ENCODE measurements at places on chromosomes 13 and 19. TPM values are rescaled to one million over a fixed set of nuclear protein-coding genes. Genes with fewer than 3 reads are reported as not detected.

Gene INSL3
- not detected for total RNA-seq

Gene ELSPBP1
- total RNA-seq: not detected

Gene ZNF66
- total RNA-seq: 2.9 TPM

Gene SIGLECL1
- total RNA-seq: not detected

Gene LYPD4
- total RNA-seq: not detected

Gene ERFL
- 0.37 TPM for total RNA-seq

Gene CYSLTR2
- total RNA-seq: not detected

Gene KLC3
- total RNA-seq: 2.3 TPM

Gene SULT2A1
- total RNA-seq: not detected

DNA sequence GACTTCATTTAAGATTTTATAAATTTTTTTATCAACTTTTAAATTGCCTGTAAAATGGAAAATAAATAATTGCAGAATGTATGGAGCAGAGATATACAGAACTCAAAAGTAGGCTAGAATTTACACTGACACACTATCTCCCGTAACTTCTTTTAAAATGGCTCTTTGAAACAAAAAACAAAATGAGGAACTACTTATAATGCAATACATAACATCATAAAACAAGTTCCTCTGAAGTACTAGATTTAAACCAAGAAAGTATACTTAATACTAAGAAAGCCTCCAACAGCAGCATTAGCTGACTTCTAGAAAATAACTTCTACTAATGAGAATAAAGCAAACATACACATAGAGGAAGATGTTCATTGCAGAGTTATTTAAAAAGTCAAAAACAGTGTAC is 17.0 kb downstream of the RBM26 start:
- DNase-seq: no peak

- no peak for DNase-seq
Observed at GRCh38 chr19:17109962-17110598, 34.5 kb downstream of the MYO9B start.

DNA sequence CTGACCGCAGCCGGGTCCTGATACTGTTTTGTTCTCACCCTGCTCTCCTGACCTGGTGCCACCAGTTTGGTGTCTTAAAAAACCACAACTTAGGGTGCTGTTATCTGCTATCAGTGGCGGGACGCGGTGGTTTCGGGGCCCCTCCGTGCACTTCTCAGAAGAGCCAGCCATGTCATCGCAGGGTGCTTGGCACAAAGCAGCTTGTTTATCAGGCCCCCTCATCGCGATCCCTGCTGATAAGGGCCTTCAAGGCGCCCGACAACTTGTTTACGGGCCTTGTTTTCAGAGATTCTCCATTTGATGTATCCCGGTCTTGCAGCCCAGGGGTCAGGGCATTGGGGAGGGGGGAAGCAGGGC is 58.1 kb upstream of the KLF2 start:
- DNase-seq: no peak

DNA sequence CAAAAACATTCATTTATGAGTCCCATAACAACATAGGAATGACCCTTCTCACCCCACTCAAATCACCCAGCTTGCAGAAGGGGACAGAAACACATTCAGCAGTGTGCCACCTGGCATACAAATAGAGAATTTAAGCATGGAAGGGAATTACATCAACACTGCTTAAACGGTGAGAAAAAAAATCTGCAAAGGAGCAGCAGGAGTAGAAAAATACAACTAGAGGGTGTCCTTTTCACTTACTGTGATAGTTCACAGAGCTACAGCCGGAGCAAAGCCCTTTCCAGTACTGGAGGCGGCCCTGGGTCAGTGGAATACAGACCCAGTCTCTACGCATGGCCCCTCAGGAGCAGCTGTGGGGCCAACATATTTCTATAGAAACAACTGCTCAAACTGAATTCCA is 764.3 kb upstream of the ARGLU1 start:
- DNase-seq: no peak

DNA sequence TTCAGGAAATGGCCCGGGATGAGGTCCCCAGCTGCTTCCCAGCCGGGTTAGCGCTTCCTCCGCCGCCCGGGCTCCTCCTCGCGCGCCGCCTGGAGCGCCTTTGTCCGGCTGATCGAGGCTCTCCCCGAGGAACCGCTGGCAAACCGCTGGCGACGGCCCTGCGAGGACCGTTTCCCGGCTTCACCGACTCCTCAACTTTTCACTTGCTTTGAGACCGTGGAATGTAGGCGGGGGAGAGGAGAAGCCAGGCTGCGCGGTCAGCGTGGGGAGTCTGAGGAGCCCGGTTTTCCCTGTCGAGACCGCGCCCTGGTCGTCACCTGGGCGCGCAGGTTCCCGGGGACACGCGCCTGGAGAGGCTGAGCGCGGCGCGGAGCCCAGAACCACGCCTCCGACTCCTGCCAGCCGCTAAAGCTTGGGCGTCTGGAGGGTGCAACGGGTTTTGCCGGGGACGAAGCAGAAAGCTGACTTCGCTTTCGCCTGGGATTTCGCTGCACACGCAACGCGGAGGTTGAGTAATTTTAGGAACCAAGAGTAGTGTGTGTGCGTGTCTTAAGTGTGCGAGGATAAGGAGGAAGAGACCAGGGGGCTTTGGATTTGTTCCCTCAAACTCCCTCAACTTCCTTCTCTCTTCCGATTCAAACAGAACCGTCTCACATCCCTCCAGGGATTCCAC is 7.3 kb upstream of the DGKH start:
- DNase-seq: no peak

DNA sequence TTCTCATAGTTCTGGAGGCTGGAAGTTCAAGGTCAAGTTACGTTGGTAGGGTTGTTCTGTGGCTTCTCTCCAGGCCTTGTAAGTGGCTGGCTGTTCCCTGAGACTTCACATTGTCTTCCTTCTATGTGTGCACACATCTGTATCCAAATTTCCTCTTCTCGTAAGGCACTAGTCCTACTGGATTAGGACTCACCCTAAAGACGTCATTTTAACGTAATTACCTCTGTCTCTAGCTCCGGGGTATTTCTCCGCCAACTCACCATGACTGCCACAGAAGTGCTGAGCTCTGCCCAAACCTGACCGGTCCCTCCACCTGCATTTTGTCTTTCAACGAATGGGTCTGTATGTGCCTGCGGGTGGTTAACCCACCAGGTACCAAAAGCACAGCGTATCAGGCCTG is 8.7 kb upstream of the SYDE1 start:
- DNase-seq: no peak

DNA sequence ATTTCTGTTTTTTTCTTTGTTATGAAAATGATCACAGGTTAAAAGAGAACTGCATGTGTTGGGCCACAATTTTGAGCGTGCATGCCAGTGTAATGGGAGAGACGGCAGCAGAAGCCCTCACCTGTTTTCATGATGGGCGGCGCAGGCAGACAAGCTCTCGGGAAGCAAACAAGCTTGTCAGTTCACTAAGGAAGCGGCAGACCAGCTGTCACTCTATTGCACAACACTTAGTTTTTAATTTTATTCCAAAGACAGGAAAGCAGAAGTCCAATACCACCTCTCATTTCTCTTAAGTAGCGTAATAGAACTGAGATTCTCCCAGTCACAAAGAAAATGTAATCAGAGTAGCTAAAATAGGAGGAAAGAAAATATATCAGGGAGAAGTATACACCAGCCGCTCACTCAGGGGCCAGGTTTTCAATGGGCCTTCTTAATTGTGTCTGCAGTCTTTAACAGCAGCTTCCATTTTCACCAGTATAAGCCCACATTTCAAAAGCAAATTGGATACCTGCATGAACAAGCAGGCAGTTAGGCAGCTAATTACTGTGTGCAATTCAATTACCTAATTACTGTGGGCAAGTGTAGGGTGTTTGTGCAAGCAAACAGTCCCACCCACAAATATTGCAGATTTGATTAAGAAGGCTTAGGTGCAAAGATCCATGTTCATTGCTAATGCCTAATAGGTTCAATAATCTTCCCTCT is 711.4 kb downstream of the DIAPH3 start:
- DNase-seq: no peak

GRCh38 chr13:109275139-109275745 is 511.1 kb downstream of the IRS2 start:
- DNase-seq: no peak

DNA sequence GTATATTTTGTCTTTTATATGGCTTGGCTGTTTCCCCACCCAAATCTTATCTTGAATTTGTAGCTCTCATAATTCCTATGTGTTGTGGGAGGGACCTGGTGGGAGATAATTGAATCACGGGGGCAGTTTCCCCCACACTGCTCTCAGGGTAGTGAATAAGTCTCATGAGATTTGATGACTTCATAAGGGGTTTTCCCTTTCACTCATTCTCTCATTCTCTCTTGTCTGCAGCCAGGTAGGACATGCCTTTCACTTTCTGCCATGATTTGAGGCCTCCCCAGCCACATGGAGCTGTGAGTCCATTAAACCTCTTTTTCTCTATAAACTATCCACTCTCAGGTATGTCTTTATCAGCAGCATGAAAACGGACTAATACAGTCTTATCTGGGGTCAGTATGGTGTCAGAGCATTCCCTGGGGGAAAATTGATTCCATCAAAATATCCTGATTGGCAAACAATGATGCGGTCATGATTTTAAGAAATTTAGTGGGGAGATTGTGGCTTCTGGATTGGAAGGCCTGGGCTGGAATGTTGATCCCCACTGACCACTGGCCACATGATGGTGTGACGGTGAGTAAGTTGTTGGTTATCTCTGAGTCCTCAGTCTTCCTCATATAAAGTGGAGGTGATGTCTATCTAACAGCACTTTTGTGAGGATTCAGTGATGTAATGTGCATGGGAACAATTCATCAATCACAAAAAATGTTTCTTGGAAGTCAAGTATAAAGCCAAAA is 27.5 kb upstream of the ANKRD10 start:
- DNase-seq: no peak

- DNase-seq: no peak
Observed at GRCh38 chr19:2181633-2181997, 17.9 kb downstream of the DOT1L start.

GRCh38 chr13:59408738-59409137 is 755.0 kb downstream of the DIAPH3 start:
- no peak for DNase-seq

DNA sequence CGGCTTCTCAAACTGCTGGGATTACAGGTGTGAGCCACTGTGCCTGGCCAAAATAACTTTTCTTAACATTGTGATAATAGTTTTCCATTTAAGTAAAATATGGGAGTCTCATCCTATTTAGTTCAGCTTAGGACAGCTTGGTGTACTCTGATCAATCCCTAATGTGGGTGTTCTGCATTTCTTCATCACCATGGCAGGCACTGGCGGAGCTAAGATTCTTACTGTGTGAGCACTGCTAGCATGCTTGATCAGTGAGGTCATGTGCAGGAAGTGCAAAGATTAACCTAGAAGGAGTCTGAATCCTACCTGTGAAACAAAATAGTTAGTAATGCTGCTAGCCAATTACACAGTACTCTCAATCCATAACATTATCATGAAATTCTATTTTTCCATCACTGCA is 1684.2 kb upstream of the SLC10A2 start:
- no peak for DNase-seq

DNA sequence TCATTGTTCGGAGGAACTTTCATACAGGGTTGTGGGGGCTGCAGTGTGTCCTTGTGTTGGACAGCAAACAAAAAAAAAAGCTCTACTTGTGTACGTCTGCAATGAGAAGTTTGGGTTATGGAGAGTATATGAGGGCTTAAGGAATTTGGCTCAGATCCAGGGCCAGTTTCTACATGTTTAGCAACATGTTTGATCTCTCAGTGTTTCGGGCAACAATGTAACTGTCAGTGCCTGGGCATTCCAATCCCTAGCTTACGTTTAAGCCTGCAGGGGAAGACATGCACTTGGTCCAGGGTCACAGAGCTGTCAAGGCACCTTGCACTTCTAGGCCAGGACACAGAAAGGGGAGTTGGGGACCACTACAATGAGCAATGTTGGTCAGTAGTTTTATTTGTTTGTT is 13.9 kb downstream of the ZNF543 start:
- no peak for DNase-seq

GRCh38 chr19:9128171-9128570 is 1.4 kb upstream of the OR7G3 start:
- DNase-seq: no peak

DNA sequence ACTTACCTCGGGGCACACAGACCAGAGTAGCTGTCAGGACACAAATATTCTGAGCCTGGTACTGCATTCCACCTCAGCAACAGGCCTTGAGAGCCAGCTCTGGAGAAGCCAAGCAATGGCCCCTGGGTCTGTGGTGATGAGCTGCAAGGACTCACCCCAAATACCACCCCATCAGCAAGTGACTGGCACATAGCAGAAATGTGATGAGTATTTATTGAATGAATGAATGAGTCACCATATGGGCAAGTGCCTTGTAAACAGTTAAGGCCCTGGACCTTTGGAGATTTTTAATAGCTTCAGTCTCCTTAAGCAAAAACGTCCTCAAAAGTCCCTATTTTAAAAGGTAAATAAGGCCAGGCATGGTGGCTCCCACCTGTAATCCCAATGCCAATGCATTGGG is 18.2 kb downstream of the GSX1 start:
- DNase-seq: no peak

- peak; percentile 98 for DNase-seq
Observed at GRCh38 chr19:6765738-6766356, 1.4 kb downstream of the SH2D3A start.

GRCh38 chr13:82963226-82964099 is 918.8 kb downstream of the SLITRK1 start:
- no peak for DNase-seq

- no peak for DNase-seq
Observed at GRCh38 chr13:103759361-103759760, 693.1 kb upstream of the SLC10A2 start.

DNA sequence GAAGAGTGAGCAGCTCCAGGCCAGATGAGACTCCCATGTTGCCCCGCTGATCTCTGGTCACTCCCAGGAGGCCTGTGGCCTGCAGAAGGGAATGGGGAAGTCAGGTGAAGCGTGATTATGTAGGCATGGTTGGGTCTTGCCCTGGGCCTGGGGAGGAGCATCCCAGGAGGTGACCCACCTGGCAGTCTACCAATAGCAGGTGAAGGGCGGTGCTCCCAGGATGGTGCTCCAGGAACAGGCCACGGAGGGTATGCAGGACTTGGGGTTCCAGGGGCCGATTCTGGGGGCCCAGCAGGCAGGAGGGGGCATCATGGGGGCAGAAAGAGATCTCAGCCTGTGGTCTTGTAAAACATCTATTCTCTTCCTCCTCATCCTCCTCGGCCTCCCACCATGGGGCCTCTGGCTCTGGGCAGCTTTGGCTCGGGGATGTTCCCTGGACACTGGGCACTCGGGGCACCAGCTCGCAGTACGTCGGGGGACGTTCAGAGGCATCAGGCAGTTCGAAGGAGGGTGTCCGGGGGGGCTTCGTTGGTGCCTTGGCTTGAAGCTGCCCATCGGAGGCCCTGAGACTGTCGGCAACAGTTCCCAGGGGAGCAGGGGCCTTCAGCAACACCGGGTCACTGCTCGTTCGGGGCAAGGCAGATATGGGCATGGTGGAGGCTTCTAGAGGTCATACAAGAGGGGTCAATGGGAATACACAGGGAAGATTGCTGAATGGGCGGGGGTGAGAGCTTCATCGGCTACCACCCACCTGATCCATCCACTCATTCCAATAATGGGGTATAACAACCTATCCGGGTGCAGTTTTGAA is 12.4 kb downstream of the SH2D3A start:
- no peak for DNase-seq

- no peak for DNase-seq
Observed at GRCh38 chr13:29845440-29846056, 4.9 kb downstream of the UBL3 start.

Measured in pancreas (tissue), 10 donors.